IPS-NIHi11 (cell line): ENCODE measurements at places on chromosomes 1 and 21.

GRCh38 chr1:181206513-181206912 is 118.0 kb downstream of the IER5 start:
- DNase-seq, result peak; percentile 31

- no peak for DNase-seq
These were observed 179.2 kb upstream of the FMN2 start for GRCh38 chr1:239912471-239912870.

GRCh38 chr1:154837034-154837671 is 32.9 kb downstream of the KCNN3 start:
- no peak for DNase-seq

DNA sequence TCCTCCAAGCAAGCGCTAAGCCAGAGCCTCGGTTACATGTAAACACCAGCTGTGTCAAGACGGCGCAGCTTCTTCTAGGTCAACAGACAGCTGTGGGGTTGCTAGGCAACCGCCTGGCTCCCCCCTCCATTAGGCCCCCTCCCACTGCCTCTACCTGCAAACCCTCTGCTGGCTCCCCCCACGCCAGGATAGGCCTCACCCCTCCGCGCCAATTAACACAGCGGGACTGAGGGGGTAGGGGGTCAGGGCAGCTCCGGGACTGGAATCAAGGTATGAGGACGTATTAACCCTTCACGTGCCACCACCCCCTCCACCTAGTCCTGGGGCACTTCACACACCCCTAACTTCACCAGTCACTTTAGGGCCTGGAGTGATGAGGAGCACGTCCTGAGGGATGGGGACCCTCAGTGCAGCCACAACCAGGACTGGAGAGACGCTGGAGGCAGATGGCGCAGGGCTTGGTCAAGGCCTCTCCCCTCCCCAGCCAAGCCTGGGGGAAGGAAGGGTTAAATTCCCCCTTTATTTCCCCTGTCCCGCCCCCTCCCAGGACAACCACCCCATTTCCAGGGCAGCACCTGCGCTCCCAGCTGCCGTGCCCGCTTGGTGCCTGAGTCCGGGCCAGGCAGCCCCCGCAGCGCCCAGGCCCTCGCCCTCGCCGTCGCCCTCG is 37.4 kb upstream of the WASF2 start:
- peak; percentile 87 for DNase-seq

GRCh38 chr1:160127865-160128523 is 12.4 kb downstream of the ATP1A2 start:
- DNase-seq, result no peak

DNA sequence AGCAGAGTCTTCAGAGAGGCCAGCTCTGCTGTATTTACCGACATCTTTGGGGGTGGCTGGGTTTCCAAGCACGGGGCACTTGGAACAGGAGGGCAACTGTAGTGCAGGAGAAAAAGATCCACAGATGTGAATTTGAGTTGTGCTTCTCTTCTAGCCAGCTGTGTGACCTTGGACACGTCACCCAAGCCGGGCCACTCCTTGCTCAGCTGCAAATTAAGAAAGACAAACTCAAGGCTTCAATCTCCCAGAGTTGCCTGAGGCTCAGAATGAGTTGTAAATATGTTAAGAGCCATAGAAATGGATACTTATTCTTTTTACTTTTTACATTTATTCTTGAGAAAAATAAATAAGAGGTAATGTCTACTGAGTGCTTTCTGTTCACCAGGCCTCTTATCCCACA is 24.3 kb downstream of the GRIK3 start:
- DNase-seq, result no peak
